ENCODE measurements at places on chromosomes 6 and 20.

GRCh38 chr6:43665376-43665775 is 20.5 kb downstream of the RSPH9 start:
- no peak for DNase-seq

DNA sequence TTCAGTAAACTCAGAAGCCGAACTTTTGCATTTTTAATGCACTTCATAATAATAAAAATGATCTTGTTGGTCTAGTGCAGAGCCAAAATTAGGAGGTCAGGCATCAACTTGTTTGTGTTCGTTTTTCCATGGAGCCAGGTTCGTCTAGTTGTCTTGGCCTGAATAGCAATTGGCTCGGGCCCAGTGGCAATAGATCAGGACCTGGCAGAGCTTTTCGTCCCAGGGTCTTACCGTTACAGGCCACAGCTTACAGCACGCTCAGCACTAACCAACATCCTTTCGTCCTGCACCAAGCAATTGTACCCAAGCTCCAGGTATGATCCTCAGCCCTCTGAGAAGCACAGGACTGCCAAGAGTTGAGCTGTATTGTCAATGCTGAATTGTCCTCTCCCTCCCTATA is 240.5 kb upstream of the PLN start:
- DNase-seq, result no peak

DNA sequence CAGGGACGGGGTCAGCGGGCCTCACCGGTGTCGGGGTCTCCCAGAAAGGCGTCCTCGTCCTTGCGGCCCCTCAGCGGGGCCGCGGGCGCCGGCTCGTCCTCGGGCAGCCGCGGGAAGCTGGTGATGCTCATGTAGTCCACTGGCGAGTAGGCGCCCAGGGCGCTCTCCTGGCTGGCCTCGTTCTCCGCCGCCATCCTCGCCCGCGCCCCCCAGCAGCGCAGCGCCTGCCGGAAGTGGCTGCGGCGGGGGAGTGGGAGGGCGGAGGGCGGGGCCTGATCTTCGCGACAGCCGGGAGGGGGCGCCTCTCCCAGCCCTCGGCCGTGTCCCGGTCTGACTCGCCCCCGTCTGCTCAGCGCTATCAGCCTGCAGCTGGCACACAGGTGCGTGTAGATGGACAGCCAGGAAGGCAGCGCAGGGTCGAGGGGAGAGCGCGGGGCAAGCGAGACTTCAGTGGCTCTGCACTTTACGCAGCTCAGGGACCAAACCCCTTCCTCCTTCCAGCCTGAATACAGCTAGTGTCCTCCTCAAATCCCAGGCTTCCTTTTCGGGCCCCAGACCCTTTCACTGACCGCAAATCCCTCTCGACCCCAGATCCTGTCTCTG is at the start of gene GGT7:
Gene GGT7 (minus strand): TSS at position 235 of the 603 bp plus-strand sequence. CDS start 41 bp downstream, at position 194.
- DNase-seq, result peak; percentile 88

- DNase-seq, result no peak
Measured at GRCh38 chr6:56770011-56770520, 127.4 kb upstream of the DST start.

- no peak for DNase-seq
Measured at GRCh38 chr6:10522929-10523573, 1.9 kb downstream of the GCNT2 start.

GRCh38 chr6:82702574-82702973 is 339.0 kb downstream of the TPBG start:
- no peak for DNase-seq

GRCh38 chr6:76441875-76442274 is 369.4 kb upstream of the IMPG1 start:
- no peak for DNase-seq

DNA sequence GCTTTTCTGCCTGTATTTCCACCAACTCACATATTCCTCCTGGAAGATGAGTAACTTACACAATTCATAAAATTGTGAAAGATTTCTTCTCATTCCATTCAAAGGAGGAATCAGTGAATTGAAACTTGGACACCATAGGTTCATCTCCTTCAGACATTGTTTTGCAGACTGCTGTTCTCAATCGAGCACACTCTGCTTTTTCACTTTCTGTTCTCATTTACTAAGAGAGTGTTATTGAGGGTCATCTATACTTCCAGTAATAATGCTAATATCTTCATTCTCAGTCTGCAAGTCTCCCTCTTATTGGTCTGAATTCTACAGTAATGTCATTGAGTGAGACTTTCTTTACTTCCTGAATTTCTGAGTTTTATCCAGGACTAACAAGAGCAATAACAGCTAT is 67.5 kb upstream of the FUT9 start:
- no peak for DNase-seq

- no peak for DNase-seq
Measured at GRCh38 chr20:64102647-64103354, 4.6 kb downstream of the NPBWR2 start.

- DNase-seq, result no peak
Measured at GRCh38 chr6:148448369-148449012, 105.9 kb downstream of the SASH1 start.

DNA sequence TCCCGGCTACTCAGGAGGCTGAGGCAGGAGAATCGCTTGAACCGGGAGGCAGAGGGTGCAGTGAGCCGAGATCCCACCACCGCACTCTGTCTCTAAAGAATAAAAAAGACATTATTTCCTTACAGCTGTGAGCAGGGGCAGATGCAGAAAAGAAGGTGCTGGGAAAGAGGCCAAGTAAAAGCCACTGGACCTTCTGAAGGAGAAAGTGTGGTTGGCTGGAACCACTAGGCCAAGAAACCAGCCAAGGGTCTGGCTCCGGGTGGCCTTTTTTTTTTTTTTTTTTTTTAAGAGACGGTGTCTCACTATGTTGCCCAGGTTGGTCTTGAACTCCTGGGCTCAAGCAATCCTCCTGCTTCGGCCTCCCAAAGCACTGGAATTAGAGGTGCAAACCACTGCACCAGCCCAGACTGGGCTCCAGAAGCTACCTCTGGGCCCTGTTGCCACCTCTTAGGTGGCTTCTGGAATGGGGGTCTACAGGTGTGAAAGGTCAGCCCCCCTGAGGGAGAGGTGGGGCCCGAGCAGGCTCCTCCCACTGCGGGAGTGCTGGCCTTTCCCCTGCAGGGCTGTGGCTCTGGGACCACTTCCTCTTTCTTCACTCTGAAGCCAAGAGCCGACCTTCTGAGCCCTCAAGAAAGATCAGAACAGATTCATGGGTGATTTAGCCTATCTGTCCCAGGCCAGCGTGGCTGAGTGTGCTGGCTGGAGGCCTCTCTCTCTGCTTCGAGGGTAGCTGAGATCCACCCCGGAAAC is at the start of gene FGD2:
Gene FGD2 (plus strand): TSS at position 595 of the 750 bp plus-strand sequence. CDS start 163 bp downstream, outside the sequence.
- peak; percentile 15 for DNase-seq

- DNase-seq, result no peak
Measured at GRCh38 chr20:41861772-41862422, 243.7 kb upstream of the CHD6 start.

- DNase-seq, result no peak
Measured at GRCh38 chr6:159577564-159577963, 115.5 kb downstream of the SOD2 start.

DNA sequence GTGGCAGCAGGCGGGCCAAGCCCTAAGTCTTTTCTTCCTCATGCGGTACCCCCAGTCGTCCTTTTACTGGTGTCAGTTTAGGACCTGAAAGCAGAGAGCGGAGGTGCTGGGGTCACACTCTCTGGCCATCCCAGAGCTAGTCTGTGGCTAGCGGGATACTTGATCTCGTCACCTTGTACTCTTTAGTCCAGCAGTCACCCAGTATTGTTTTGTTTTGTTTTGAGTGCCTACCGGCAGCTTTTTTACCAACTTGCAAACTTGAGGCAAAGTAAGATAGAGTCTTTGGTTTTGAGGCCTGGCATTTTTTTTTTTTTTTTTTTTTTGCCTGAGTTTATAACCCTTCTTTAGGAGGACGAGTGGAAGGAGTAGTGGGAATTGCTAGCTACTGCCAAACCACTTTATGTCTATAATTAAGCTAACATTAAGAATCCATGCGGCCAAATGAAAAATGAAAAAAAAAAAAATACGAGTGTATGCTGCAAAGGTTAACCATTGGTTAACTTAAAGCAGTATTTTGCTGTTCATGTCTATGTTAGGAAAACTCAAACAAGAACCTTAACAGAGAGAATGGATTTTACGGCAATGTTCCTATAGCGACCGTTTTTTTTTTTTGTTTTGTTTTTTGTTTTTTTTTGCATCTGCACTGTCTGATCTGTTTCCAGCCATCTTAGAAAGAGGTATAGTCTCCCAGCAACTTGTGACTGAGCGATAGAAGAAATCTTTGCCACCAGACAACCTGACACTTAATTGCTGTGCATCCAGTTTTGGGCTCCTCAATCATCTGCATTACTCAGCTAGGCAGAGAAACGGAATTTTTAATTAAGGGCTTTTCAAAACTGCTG is 56.9 kb downstream of the FAM217A start:
- peak; percentile 40 for DNase-seq

- DNase-seq, result no peak
Measured at GRCh38 chr6:47752801-47753200, 29.0 kb upstream of the OPN5 start.

- no peak for DNase-seq
Measured at GRCh38 chr6:30738532-30738931, 4.0 kb downstream of the FLOT1 start.

DNA sequence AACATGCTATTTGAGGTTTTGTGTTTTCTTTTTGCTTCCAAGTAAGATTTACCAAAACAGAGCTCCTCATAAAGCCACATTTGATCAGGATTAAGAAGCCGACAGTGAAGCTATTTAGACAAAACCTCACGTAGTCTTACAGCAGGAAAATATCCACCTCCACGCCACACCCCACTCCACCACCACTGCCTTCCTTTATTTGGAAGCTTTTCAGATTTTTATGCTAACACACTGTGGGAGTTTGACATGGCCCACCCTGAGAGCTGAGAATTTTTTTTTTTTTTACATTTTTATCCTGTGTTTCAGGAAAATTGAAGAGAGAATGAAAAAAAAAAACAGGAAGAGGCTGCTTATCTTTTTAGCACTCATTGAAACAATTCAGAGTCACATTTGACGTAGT is 104.8 kb upstream of the MC3R start:
- no peak for DNase-seq

GRCh38 chr6:148530394-148530953 is 187.8 kb downstream of the SASH1 start:
- no peak for DNase-seq

- no peak for DNase-seq
Measured at GRCh38 chr6:37020381-37020780, 14.9 kb downstream of the FGD2 start.

DNA sequence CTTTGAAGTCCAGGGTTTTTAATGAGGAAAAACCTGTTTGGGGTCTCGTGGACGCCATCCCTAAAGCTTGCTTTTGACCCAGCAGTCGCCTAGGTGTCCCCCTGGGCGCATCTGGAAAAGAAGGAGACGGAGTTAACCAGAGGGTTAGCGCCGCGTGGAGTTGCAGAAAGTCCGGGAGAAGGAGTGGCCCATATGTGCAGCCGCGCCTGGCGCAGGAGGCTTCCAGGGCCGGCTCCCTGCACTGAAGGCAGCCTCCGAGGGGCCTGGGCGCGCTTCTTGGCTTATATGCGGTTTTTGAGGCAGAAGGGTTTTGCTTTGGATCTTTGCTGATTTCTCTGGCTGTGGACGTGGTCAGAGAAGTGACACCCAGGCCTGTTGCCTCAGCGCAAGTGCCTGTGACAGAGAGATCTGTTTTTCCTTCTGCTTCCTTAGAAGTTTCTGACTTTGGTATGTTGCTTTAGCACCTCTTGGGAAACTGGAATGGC is 987 bp downstream of the TMEM181 start:
- no peak for DNase-seq

DNA sequence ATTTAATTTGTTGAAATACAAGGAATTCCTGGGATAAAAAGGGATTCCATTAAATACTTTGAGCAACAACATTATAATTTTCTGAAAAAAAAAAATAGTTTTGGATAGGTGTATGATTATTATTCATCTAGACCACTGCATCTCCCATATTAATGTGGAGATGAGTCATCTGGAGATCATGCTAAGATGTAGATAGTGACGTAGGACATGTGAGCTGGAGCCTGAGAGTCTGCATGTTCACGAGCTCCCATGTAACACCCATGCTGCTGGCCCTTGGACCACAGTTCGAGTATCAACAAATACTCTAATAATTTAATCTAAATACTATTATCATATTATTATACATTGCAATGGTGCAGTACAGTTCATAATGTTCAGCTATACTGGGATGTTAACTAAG is 91.6 kb downstream of the EPM2A start:
- no peak for DNase-seq

GRCh38 chr20:18849131-18849530 is 35.5 kb downstream of the SCP2D1 start:
- no peak for DNase-seq

DNA sequence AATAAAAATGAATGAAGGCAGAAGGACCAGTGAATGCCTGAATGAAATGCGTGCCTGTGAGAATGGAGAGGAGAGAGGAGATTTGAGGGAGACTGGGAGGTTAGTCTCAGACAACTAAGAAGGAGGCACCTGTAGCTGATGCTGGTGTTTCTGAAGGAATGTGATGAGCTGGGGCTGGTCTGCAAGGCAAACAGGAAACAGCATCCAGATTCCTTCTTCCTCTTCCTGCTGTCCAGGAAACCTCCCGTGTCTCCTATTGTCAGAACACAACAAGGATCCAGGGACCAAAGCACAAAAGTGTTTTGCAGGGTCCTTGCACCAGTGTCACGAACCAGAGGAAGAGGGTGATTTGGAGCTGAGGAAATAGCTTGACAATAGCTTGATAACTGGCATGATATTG is 50.4 kb upstream of the TAB2 start:
- no peak for DNase-seq

- peak; percentile 23 for DNase-seq
Measured at GRCh38 chr20:346640-347316, at the start of gene NRSN2. Gene NRSN2 (plus strand): TSS chr20:347111. CDS start chr20:349644, 2,533 bp downstream.

GRCh38 chr20:40390654-40391053 is 298.4 kb downstream of the MAFB start:
- no peak for DNase-seq

DNA sequence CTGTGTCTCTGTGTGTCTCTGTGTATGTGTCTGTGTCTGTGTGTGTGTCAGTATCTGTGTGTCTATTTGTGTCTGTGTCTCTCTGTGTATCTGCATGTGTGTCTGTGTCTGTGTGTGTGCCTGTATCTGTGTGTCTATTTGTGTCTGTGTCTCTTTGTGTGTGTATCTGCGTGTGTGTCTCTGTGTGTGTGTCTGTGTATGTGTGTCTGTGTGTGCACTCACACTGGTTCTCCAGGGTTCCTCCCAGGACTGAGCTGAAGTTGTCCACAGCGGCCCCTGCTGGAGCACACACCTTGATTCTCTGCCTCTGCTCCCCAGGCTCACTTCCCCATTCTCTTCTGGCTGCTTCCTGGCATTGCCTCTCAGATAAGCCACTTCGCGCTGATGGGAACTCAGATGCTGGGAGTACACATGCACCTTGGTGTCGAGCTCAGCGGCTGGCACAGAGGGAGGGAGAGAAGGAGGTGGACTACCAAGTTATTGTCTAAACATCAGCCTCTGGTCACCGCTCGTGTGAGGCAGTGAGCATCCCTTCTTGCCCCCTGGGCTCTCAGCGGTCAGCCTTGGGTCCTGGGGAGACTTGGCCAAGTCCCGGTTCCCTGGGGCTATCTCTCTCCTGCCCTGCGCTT is 104.9 kb upstream of the NXT1 start:
- peak; percentile 17 for DNase-seq

GRCh38 chr20:48761874-48762273 is 65.9 kb downstream of the PREX1 start:
- DNase-seq, result no peak

GRCh38 chr6:26223228-26223627 is 136.0 kb downstream of the HFE start:
- DNase-seq, result peak; percentile 29
